ENCODE measurements at places on chromosomes 16 and 17.
A peak's percentile ranks its signal among the peaks of the same experiment; 100 is the strongest.

- DNase-seq: no peak
Measured at GRCh38 chr17:81349397-81350319, 45.6 kb upstream of the BAHCC1 start.

- no peak for DNase-seq
Measured at GRCh38 chr16:69239851-69240250, 52.9 kb downstream of the SNTB2 start.

DNA sequence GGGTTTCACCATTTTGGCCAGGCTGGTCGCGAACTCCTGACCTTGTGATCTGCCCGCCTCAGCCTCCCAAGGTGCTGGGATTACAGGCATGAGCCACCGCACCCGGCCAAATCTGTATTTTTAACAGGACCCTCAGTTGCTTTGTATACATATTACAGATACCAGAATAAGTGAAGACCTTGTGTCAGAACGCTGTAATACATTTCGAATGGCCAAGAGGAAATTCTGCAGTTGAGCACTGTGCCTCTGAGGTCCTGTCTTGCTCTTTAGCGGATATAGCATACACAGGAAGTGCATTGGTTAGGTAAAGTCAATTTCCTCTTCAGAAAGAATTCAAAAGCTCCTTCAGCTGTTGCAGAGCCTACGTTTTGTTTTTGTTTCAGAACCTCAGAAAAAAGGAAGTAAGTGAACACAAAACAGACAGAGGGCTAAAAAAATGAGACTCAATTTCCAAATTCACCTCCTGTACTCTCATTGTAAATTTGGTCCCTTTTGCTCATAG is 15.7 kb downstream of the CRLF3 start:
- DNase-seq: peak; percentile 59

DNA sequence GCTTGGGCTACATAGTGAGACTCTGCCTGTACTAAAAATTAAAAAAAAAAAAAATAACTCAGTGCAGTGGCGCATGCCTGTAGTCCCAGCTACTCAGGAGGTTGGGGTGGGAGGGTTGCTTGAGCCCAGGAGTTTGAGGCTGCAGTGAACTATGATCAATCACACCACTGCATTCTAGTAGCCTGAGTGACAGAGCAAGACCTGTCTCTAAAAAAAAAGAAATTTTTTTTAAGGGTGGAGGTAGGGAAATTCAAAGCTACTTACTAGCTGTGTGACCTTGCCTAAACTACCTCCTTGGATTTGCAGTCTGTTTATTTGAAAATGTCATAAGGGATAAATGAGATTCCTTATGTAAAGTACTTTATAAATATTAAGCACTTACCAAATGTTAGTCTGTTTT is 3.4 kb upstream of the SMPD3 start:
- DNase-seq: no peak

- no peak for DNase-seq
Measured at GRCh38 chr17:17723354-17724261, 42.4 kb downstream of the RAI1 start.

DNA sequence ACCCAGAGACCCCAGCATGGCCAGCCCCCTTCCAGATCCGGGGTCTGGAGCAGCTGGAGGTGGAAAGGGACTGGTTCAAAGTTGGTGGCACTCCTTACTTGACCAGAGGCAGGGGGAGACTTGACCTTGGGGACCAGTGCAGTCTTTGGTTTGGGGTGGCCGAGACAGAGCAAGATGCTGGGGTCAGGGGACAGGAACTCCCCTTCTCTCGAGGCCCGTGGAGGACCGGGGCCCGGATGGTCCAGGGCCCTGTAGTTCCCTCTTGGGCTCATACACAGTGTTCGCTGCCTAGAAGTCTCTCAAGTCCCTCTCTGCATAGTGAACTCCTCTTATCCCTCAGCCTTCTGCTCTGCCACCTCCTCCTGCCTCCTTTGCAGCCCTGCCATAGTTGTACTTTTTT is 601 bp upstream of the PRSS33 start:
- DNase-seq: no peak

DNA sequence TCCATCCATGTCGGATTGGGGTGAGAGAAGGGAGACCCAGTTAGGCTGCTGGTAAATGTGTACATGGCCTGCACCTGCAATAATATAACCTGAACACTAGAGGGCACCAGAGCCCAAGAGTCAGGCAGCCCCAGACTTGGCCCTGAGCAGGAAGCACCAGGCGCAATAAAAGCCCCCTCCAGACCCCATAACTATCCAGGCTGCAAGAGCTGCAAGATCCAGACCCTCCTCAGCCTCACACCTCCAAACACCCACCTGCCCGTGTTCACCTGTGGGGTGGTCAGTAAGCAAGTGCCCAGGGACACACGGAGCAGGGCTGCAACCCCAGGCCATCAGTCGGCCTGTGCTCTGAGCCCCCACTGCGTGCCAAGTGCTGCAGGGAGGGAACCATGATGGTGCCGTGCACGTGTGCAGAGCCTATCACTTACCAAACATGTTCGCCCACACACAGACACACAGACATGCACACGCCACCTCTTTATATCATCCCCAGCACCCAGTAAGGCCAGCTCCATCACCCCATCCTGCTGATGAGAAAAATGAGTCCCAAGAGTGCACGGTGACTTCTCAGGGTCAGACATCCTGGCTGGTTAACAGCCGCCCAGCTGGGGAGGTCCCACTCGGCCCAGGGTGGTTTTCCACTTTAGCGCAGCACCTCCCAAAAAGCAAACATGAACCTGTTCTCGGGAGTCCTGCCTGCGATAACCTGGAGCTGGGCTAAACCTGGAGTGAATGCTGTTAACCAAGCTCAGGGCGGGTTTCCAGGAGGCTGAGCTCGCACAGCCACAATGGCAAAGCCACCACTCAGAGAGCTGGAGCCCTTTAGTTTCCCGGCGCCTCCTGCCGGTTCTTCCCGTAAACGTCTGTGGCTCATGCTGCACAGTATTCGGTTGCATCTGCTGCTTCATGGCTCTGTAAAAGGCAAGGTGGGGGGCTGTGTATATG is 439.8 kb downstream of the SOX9 start:
- DNase-seq: peak; percentile 11

GRCh38 chr17:38921756-38922411 is 3.5 kb upstream of the LASP1NB start:
- DNase-seq: no peak

GRCh38 chr16:78784771-78785170 is 685.3 kb downstream of the WWOX start:
- no peak for DNase-seq

GRCh38 chr17:50173335-50173941 is 7.6 kb downstream of the SGCA start:
- DNase-seq: no peak

GRCh38 chr16:85245307-85246172 is 133.3 kb upstream of the CIBAR2 start:
- peak; percentile 42 for DNase-seq

DNA sequence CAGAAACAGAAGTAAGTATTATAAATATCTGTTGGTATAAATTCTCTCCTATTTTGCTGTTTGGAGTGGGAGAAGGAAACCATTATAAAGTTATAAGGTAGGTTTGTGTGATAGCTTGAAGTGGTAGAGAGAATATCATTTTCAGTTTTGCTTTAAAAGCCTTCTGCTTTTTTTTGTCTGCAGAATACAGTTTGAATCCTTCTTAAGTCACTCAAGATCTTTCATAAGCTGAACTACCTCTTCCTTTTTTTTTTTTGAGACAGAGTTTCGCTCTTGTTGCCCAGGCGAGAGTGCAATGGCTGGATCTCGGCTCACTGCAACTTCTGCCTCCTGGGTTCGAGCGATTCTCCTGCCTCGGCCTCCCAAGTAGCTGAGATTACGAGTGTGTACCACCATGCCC is 9.0 kb downstream of the ATAD5 start:
- DNase-seq: no peak

GRCh38 chr16:5041600-5042133 is 7.9 kb upstream of the NAGPA start:
- no peak for DNase-seq

- no peak for DNase-seq
Measured at GRCh38 chr16:9736547-9736946, 445.7 kb downstream of the GRIN2A start.

- DNase-seq: no peak
Measured at GRCh38 chr16:67537270-67537635, 8.6 kb downstream of the RIPOR1 start.

- peak; percentile 59 for DNase-seq
Measured at GRCh38 chr16:30953511-30954124, 3.9 kb upstream of the SETD1A start.

- DNase-seq: no peak
Measured at GRCh38 chr16:89048871-89049422, 44.7 kb upstream of the ACSF3 start.

- DNase-seq: no peak
Measured at GRCh38 chr16:47640661-47641060, 179.5 kb downstream of the PHKB start.

- DNase-seq: no peak
Measured at GRCh38 chr17:16419074-16419928, 3.9 kb downstream of the TRPV2 start.

DNA sequence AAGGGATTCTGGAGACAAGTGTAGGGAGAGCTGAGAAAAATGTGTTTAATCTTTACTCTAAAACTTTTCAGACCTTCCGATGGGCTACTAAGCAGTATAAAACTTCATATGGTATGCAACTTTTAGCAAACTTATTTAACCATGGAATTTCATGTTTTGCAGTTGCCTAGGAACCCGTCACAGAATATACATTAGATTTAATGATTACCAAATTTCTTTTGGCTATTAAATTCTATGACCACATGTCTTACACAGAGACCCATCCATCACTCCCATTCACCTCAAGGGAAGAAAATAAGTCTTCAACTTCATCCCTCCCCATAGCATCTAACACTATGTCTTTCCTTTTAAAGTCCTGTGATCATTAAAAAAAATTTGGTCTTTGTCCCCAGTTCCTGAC is 54.9 kb downstream of the HS3ST3A1 start:
- no peak for DNase-seq

DNA sequence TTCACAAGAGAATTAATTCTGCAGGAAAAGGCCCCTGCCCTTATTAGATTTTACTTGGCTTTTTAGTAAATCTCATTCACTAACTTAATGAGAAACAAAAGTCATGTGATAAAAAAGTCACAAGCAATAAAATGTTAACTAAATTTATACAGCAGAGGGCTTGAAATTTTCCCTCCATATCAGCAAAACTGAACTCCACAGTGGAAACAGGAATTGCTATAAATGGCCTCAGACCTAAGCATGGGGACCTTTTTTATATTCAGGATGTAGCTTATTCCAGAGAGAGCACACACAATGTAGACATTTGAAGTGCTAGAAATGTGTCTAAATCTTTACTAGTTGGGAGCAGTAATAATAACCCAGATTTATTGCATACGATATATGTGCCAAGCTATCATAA is 291.5 kb downstream of the C16orf95 start:
- DNase-seq: no peak

- peak; percentile 43 for DNase-seq
Measured at GRCh38 chr17:37047631-37048104, 98.9 kb downstream of the AATF start.

DNA sequence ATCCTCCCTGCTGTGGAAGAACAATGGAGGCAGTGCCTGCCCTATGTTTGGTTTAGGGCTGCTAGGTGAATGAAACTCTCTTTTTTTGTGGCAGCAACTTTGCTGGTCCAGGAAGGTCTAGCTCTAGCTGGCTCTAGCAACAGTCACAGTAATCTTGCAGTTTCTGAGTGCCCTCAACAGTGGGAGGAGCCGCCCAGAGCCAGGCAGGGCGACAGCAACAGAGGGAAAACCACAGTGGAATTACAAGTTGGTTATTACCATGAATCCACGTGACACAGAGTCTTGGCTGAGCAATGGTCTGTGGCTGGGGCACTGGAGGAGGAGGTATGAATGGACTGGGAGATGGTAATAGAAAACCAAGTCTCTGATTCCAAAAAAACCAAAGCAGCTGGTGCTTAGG is 10.3 kb downstream of the HSPB9 start:
- peak; percentile 37 for DNase-seq

GRCh38 chr16:85579923-85580580 is 33.1 kb upstream of the GSE1 start:
- DNase-seq: no peak

- DNase-seq: no peak
Measured at GRCh38 chr16:89117227-89117974, 23.7 kb downstream of the ACSF3 start.

- DNase-seq: no peak
Measured at GRCh38 chr17:82871056-82871775, 31.4 kb upstream of the ZNF750 start.

DNA sequence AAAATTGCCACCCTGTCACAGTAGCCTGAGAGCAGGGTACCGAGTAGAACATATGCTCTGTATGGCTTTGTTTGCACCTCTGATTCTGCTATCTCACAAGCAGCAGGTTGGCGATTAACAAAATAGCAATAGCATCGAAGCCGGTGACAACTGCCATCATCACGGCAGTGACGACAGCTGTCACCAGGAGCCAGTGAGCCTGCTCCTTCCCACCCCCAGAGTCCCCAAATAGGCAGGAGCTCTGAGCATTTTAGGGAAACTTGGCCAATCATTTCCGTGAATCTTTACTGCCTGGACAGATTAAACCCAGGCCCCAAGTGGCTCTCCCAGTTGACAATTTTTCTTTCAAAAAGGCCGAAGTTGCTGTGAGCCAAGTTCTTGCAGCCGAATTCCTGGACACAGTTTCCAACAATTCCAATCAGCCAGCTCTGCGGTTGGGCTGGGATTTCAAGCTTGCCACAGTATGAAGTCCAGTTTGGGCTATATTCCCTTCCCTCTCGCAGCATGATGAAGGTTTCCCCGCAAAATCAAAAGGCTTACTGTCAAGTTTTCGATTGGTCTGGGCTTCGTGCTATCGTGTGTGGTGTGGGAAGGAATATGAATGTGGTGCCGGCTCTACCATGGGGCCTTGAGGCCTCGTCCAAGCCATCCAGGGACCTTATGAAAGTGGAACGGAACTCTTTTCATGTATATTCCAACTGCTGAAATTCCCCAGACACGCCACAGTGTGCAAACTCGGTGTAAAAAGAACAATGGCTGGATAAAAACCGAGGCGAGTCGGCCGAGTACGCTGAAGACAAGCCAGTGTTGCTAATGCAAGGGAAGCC is 186.6 kb downstream of the C16orf78 start:
- DNase-seq: no peak

DNA sequence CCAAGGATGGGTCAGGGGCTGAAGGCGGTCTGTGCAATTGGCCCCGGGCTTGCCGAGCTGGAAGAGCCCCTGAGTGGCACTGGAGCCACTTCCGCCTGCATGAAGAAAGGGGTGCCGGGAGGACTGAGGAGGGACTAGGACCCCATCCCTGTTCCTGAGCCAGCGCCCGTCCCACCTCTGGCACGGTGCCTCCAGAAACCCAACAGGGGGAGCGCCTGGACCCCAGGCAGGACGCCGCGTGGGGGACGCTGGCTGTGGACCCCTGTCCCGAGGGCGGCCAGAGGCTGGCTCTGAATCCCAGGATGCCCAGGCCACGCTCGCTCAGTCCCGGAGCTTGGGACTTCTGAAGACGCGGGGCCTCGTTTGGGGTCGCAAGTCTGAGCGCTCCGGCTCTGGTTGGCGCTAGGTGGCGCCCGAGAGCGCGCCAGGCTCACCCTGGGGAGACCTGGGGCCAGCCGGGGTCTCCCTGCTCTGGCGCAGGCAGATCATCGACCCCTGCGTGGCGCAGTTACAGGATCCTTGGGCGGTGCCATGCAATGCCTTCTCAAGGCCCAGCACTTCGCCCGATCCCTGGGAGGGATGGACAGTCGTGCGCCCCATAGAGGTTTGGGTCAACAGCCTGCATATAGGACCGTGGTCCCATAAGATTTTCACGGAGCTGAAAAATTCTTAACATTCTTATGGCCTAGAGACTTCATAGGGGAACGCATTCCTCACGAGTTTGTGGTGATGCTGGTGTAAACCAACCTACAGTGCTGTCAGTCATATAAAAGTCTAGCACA is 58.5 kb upstream of the CREBBP start:
- DNase-seq: peak; percentile 6

- DNase-seq: no peak
Measured at GRCh38 chr17:19270704-19271611, 33.8 kb downstream of the EPN2 start.

- no peak for DNase-seq
Measured at GRCh38 chr17:10809605-10810004, 5.7 kb upstream of the TMEM238L start.
